ENCODE measurements at places on chromosomes 13 and 19.

- no peak for DNase-seq
Observed at GRCh38 chr13:58300224-58300623, 668.7 kb downstream of the PCDH17 start.

DNA sequence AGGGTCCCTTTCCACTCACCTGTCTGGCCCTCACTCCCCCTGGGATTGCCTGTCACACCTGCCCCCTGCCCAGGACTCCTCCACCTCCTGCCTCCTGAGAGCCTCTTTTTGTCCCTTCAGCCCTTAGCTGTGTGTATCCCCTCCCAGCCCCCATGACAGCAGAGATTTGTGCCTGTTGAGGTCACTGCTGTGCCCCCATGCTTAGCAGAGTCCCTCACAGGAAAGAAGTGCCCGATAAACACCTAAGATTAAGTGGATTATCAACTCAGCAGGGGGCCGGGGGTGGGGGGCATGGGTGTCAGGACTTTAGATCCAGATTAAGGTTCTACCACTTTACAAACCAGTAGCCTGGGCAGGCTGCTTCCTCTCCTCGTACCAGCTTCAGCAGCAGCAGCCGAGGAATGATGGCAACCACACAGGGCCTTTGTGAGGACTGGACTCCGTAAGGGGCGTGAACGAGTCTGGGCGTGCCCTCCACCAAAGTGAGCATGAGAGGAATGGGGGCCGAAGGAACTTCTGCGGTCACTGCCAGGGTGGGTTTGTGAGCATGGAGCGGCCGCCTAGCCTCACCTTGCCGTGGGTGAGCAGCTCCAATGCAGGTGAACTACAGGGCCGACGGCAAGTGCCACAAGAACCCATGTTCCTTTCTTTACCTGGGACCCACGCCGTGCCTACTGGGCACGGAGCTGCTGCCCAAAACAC lies 36.1 kb downstream of the ZNF787 start:
- DNase-seq = no peak

DNA sequence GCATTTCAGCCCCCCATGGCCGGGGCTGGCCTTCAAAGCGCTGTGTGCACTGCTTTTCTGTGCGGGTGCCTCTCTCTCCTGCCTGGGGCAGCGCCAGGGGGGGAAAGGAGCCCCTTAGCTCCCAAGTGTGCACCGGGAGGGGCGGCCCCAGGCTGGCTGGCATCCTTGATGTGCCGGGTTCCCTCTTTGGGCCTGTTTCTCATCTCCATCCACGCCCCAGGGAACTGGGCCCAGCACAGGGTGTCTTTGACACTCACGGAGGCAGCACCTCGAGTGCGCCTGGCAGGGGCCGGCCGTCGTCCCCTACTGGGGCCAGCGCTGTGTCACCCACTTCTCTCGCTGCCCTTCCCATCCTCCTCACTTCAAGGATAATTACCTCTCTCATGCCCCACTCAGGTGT lies 324.3 kb downstream of the TEX29 start:
- DNase-seq = no peak

DNA sequence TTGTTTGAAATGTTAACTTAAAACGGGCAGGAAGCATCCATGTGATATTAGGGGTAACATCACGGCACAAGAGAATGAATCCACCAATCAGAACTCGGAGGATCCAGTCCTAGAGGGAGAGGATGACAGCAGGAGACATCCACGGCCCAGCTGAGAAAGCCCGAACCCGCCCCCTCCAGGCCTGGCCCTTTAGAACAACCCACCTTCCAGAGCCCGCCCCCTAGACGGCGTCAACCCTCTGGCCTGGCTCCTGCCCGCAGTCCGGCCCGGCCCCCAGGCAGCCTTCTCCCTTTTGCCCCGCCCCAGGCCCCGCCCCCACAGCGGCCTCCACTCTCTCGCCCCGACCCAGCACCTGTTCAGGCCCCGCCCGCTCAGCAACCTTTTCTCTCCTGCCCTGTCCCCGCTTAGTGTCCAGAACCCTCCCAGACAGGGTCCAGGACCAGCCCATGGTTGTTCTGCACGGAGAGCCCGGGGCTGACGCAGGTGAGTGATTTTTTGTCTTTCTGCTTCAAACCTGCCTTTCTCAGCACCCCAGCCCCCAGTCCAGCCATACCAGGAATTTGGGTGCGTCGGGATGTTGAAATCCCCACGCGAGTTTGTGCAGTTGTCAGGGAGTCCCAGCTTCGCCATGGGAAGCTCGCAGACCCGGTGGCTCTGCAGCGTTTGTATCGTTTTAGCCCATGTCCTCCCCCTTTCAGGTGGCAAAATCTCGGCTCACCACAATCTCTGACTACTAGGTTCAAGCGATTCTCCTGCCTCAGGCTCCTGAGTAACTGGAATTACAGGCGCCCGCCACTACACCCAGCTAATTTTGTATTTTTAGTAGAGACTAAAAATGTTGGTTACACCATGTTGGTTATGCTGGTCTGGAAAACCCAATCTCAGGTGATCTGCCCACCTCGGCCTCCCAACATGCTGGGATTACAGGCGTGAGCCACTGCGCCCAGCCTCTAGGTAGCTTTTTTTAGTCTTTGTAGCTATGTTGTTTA lies 16.1 kb downstream of the ZNF816 start:
- peak; percentile 38 for DNase-seq

- DNase-seq = no peak
Observed at GRCh38 chr19:38389101-38389925, 816 bp downstream of the SPRED3 start.

DNA sequence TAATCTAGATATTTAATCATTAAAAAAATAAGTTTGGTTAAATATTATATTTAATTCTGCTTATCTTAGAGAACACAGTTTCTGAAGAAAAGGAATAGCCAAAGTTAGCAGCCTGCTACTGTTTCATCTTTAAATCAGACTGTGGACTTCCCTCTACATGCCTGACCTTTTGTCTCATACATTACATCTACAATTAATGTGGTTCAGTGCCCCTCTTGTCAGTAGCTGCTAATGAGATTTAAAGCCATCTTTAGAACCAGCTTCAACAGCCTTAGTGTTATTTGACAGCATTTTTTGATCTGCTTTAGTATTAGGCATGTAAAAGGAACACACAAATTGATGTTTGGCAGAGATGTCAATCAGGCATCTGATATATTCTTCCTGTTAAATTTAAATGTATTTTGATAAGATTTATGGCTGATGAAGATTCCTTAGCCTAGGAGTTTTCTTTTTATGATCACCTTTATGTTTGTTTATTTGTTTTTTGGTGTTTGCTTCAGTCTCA lies 1925.8 kb upstream of the PRR20A start:
- no peak for DNase-seq

- DNase-seq = no peak
Observed at GRCh38 chr13:74450964-74451363, 316.8 kb upstream of the KLF12 start.

Data from NCI-H187 (cell line).